ENCODE measurements at places on chromosomes 3 and 15. TPM values are rescaled to one million over a fixed set of nuclear protein-coding genes. Genes with fewer than 3 reads are reported as not detected.

Gene FOXP1
- 22.1 TPM for total RNA-seq

DNA sequence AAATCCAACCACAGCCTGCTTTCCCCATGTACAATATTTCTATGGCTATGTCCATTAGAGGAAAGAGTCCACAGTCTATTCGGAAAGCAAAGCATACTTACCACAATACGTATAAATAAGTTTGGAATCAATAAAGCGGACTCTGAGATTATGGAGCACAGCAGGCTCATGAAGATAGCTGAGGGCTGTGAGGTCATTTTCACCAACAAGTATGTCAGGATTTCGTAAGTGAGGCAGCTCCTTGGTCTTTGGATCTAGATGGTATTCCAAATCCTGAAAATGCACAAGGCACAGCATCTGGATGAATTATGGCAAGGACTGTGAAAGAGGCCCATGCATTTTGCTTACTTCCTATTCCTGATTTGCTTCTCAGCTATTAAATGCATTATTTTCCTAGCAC, 100.4 kb downstream of the MYO5A start:
- DNase-seq, result no peak

- DNase-seq, result no peak
Observed at GRCh38 chr3:174614036-174614435, 245.1 kb upstream of the NAALADL2 start.

DNA sequence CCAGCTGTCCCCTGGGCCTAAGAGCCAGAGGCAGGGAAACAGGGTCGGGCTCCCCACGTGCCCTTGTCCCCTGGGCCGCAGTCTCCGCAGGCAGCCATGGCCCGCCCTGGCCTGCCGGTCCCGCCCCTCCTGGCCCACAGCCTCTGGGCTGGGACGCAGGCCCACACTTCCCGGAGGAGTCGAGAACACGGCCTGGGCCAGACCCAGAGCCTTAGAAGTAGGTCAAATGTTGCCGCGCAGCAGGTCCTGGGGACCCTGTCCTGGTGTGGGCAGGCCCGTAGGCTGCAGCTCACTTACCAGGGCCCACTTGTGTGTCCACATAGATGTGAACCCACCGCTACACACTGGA, 4.3 kb upstream of the MYL3 start:
- DNase-seq, result no peak

DNA sequence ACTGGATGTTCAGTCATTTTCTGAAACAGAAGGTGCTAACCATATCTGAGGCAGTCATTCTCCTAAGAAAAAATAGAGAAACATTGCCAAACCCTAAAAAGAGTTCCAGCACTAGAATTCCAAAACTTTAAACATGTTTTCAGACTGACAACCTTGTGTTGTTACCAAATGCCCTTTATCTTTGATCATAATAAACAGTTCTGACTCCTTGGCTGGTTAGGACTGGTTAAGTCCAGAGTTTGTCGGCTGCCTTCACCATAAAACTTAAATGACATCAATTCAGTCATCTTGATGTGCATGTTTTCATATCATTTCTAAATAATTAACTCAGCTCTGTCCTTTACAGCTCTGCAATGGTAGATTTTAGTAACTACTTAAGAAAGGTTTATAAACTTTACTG, 68.0 kb downstream of the COL8A1 start:
- DNase-seq, result no peak

GRCh38 chr3:55431041-55431440, 56.1 kb downstream of the WNT5A start:
- no peak for DNase-seq

Gene ADCY5
- total RNA-seq, result 0.16 TPM

DNA sequence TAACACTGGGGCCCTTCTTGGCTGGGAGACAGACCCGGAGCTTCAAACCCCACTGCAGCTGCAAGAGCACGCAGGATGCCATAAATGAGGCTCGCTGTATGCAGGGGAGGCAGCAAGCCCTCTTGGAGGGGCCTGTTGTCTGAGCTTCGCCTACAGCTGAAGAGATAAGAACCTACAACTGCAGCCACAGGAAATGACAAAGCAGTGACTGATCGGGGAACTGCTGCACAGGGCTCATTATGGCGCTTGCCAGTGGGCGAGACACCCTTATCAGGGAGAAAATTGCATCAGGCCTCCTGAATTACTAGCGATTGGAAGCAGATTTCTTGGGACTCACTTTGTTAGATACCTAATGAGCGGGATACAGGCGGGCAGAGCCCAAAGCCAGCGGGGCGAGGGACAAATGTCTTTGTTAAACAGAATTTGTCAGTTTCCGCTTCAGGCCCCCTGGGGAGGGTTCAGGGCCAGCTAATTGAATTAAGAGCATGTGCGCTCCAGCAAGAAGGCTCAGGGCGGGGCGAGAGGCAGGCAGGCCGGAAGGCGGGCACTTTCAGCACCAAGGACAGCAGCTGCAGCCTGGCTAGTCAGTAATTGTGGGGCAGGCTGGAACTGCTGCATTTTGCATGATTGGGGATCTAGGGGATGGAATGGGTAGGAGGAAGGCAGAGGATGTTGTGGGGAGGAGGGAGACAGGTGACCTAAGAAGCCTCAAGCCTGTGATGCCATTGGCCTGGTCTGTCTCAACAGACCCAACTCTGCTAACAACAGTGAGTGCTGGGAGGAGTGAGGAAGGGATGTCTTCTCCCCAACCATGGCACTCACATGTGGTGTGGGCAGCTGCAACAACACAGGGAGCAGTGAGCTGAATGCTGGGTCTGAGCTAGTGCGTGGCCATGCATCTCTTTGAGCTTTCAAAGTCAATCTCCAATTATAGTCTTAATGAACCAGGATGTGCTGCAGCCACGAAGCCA, 55.3 kb downstream of the CCDC33 start:
- DNase-seq, result peak; percentile 74

DNA sequence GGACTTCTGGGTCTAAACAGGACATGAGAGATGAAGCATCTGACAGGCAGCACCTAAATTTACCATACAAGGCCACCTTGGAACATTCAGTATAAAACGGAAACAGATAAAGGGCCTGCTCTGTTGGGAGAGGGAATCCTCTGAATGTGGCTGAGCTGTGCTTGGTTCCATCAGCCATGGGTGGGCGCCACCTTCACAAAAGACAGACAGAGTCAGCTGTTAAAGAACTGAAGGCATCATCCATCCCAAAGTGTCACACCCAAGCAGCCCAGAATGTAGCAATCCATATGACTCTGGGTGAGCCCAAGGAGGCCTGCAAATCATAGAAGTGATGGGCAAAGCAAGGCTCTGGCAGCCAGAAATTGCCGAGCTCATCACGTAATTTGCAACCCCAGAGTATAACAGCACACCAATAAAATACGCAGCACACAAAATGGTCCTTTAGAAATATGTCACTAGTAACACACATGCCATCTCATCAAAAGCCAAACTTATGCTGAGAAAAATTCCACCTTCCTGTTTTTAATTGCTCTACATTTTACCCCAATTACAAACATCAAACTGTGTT, 24.8 kb upstream of the RBP1 start:
- DNase-seq, result no peak

Gene PKM
- total RNA-seq, result 1,516 TPM
